Vein endothelial cell (primary cell): ENCODE measurements at places on chromosomes 16 and 17. TPM values are rescaled to one million over a fixed set of nuclear protein-coding genes. Genes with fewer than 3 reads are reported as not detected.

The KRTAP4-16 gene
- total RNA-seq, result not detected in 2 replicates

The GCGR gene
- total RNA-seq, result not detected in 2 replicates

The TCAP gene
- 0.65 and 0.67 TPM in 2 replicates for total RNA-seq

The ST6GALNAC1 gene
- total RNA-seq, result not detected in 2 replicates

The CCL7 gene
- total RNA-seq, result 0.38 TPM in 1 of 2 replicates, not detected in the other

The POLR2A gene
- total RNA-seq, result 128 and 163 TPM in 2 replicates

The COPZ2 gene
- total RNA-seq, result 6.4 and 6.5 TPM in 2 replicates
